A549 treated with AZD2906 at 1 μM for 4 hours (cell line): ENCODE measurements at places on chromosomes 11 and 22. TPM values are rescaled to one million over a fixed set of nuclear protein-coding genes. Genes with fewer than 3 reads are reported as not detected.

The RASSF10 gene
- total RNA-seq = 0.70 to 1.1 TPM (median 0.79 TPM) in 5 replicates

The SUSD2 gene
- total RNA-seq = 67.6 to 83.6 TPM (median 81.4 TPM) in 5 replicates

The LRRC74B gene
- total RNA-seq = 0.05 to 0.06 TPM in 2 of 5 replicates, not detected in the others

The SLCO2B1 gene
- 2.9 to 4.4 TPM (median 3.3 TPM) in 5 replicates for total RNA-seq

The TBC1D22A gene
- 9.0 to 10.4 TPM (median 10.0 TPM) in 5 replicates for total RNA-seq

The CD3E gene
- not detected in 5 replicates for total RNA-seq

The CADM1 gene
- total RNA-seq = 19.0 to 24.8 TPM (median 22.4 TPM) in 5 replicates

The RTN4RL2 gene
- total RNA-seq = 44.0 to 92.2 TPM (median 83.4 TPM) in 5 replicates

The GAS2 gene
- total RNA-seq = 0.52 to 0.91 TPM (median 0.76 TPM) in 5 replicates

The HBG1 gene
- total RNA-seq = not detected in 5 replicates

The PLAAT4 gene
- total RNA-seq = 1.3 to 3.3 TPM (median 1.9 TPM) in 5 replicates

The OR8G5 gene
- total RNA-seq = not detected in 5 replicates

The TSPAN32 gene
- not detected in 5 replicates for total RNA-seq

The RBMXL2 gene
- total RNA-seq = not detected in 5 replicates

The OR8D4 gene
- total RNA-seq = not detected in 5 replicates

The CHRM1 gene
- 0.03 to 0.08 TPM (median 0.07 TPM) in 4 of 5 replicates, not detected in the other for total RNA-seq

The PANX3 gene
- total RNA-seq = not detected in 5 replicates

The SEC14L3 gene
- not detected in 5 replicates for total RNA-seq

The SHANK2 gene
- total RNA-seq = 6.8 to 8.6 TPM (median 7.8 TPM) in 5 replicates

The NPAS4 gene
- total RNA-seq = not detected in 5 replicates

The OPCML gene
- total RNA-seq = not detected in 5 replicates

The ANO9 gene
- total RNA-seq = 0.44 to 1.1 TPM (median 0.70 TPM) in 5 replicates

The CDC42BPG gene
- 1.3 to 1.8 TPM (median 1.5 TPM) in 5 replicates for total RNA-seq

The PDE3B gene
- total RNA-seq = 1.7 to 2.7 TPM (median 1.7 TPM) in 5 replicates

The ACTN3 gene
- 0.02 to 0.10 TPM (median 0.09 TPM) in 4 of 5 replicates, not detected in the other for total RNA-seq

The CBLIF gene
- not detected in 5 replicates for total RNA-seq

The HYOU1 gene
- total RNA-seq = 41.9 to 48.0 TPM (median 45.4 TPM) in 5 replicates

The OR4C12 gene
- total RNA-seq = not detected in 5 replicates

The LMO1 gene
- 2.7 to 4.0 TPM (median 3.2 TPM) in 5 replicates for total RNA-seq

The SYT8 gene
- 0.43 to 1.1 TPM (median 0.55 TPM) in 5 replicates for total RNA-seq

The MRGPRX3 gene
- 0.06 to 0.07 TPM in 2 of 5 replicates, not detected in the others for total RNA-seq

The RGL4 gene
- total RNA-seq = not detected in 5 replicates

The RIMBP3B gene
- 0.28 to 0.49 TPM (median 0.31 TPM) in 5 replicates for total RNA-seq

The OR51A4 gene
- not detected in 5 replicates for total RNA-seq

The CTSW gene
- total RNA-seq = 0.07 to 0.11 TPM in 2 of 5 replicates, not detected in the others

The OR51T1 gene
- not detected in 5 replicates for total RNA-seq

The EXT2 gene
- total RNA-seq = 54.6 to 63.3 TPM (median 55.3 TPM) in 5 replicates

The ADAMTS15 gene
- total RNA-seq = 5.1 to 7.9 TPM (median 7.1 TPM) in 5 replicates

The CNIH2 gene
- 2.1 to 3.0 TPM (median 2.3 TPM) in 5 replicates for total RNA-seq
